H7 (cell line): ENCODE measurements at places on chromosomes 7 and 10.

GRCh38 chr7:129835569-129835968 is 117.2 kb downstream of the UBE2H start:
- DNase-seq = no peak

- DNase-seq = no peak
Observed at GRCh38 chr10:18577823-18578685, 73.3 kb downstream of the NSUN6 start.

- DNase-seq = no peak
Observed at GRCh38 chr7:33725111-33726025, 180.0 kb upstream of the BMPER start.

- no peak for DNase-seq
Observed at GRCh38 chr10:30542895-30543288, 86.7 kb downstream of the LYZL2 start.

GRCh38 chr7:2011266-2012043 is 221.3 kb downstream of the MAD1L1 start:
- no peak for DNase-seq

DNA sequence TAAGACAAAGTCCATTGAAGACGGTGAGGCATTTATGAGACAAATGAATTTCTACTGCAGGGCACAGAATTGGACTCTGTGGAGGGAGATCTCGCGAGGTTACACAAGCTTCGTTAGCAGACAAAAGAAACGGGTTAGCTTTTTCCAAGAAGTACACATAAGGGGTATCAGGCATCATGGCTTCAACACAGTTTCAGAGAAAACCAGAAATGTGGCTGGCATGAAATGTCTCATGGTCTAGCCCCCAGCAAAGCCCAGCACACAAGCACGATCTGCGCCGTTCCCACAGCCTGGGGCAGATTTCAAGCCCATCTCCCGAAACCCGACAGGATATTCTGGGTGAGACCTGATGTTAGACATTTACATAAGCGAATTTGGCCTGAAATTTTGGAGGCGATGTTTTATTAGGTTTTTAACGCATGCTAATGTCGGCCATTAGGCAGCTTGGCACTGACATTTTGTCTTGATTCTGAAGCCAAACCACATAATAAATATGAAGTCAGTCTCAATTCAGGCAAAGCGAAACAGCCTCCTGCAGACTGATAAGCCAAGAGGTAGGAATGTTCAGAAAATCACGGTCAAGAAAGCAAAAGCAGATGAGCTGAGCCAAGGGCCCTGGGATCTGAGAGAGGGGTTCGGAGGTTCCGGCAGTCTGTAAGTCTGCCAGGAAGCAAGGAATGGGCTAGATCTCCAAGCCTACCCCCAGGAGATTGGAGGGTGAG is 240.5 kb downstream of the PRPF18 start:
- no peak for DNase-seq

- DNase-seq = peak; percentile 7
Observed at GRCh38 chr10:23826421-23826820, 382.5 kb upstream of the KIAA1217 start.

DNA sequence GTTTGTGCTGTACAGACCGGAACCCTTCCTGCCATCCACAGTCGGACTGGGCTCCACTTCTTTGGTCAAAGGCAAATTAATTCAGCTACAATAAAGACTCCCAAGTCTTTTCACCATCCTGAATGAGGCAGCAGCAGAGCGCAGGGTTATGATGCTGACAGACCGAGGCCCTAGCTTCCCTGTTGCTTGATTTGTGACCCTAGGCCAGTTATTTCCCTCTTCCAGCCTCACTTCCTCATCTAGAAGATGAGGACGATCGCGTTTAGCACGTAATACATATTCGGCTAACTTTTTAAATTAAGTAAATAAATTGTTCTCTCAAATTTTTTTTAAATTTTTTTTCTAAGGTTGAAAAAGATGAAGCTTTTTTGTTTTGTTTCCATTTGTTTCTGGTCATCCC is 18.1 kb downstream of the ADRB1 start:
- DNase-seq = no peak

DNA sequence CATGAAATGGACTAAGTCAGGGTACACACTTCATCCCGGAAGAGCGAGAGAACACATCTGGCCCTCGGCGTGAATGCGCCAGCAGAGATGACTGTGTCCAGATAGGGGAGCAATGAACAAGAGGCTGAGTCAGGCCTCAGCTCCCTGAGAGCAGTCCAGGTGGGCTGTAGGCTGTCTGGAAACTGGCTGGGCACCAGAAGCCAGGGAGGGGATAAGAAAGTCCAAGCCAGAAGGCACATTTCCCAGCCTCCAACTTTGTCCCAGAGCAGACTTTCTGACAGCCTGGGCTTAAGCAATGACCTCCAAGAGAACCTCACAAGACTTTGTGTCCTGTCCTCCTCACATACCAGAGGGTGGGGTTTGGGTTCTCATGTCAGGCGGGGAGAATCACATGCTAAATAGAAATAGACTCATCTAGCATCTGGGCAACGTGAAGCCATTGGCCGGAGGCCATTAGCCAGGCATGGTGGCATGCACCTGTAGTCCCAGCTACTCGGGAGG is 157.2 kb downstream of the ARHGAP12 start:
- DNase-seq = no peak

DNA sequence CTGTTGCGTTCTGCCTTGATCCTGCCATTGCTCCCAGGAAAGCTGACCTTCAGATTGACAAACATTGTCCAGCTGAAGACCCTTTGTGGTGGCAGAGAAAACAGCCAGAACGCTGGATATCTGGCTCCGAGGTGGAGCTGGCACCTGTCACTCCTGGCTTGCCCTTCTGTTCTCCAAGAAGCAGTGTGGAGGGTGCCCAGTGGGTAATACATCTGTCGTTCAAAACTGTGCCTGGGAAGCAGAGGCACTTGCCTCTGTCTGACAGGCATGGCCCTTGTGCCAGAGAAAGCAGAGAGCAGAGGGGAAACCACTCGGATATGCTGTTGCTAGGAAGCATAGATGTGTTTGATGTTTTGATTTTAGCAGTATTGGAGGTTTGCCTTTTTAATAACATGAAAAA is 231.4 kb downstream of the BMPER start:
- DNase-seq = no peak

GRCh38 chr10:73043766-73044377 is 52.8 kb downstream of the P4HA1 start:
- no peak for DNase-seq

DNA sequence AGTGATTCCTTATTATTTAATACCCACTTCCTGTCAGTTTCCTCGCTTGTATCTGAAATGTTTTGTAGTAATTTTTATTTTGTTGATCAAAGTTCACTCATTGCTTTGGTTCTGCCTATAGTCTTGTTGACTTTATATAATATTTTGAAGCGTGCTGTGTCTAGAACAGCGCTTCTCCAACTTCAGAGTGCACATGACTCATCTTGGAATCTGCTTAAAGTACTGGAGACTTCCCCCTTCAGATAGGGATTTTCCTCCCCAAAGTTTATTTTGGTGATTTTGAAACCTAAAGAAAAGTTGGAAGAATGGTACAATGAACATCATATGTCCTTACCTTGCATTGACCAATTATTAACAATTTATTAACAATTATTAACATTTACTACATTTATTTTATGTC is 5.8 kb downstream of the COMTD1 start:
- no peak for DNase-seq

GRCh38 chr10:109845308-109845707 is 78.0 kb downstream of the XPNPEP1 start:
- no peak for DNase-seq

DNA sequence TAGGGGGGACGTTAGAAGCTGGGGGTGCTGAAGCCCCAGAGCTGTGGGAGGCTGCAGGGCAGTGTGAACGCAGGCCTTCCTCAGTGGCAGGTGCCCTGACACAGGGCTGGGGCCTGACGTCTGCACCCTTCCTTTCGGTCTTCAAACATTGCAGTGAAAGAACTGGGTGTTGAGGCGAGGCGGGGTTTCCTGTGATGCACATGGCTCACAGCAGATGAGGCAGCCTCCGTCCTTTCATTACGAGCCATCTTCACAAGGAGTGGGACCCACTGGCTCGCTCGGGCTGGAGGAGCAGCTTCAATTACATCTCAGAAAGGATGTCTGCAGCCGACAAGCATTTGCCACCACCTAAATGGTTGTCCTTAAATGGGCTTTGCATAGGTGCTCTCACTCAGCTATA is 180.3 kb upstream of the SHH start:
- DNase-seq = peak; percentile 27

DNA sequence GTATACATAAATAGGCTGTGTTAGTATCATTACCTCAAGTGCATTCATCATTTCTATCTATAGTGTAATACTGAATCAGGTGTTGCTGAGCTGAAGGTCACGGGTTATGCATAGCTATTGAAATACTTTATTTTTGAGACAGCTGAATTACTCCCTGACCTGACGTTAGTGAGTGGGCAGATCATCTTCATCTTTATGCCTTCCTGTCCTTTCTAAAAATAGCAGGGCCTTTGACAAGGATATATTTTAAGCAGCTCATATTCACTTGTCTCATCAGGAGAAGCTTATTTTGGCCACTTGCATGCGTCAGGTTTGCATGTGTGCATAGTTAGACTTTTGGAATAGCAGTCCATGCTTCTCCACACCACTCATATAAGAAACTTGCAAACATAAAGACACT is 63.6 kb upstream of the DKK1 start:
- no peak for DNase-seq

GRCh38 chr7:133025056-133025455 is 56.8 kb downstream of the CHCHD3 start:
- DNase-seq = no peak

DNA sequence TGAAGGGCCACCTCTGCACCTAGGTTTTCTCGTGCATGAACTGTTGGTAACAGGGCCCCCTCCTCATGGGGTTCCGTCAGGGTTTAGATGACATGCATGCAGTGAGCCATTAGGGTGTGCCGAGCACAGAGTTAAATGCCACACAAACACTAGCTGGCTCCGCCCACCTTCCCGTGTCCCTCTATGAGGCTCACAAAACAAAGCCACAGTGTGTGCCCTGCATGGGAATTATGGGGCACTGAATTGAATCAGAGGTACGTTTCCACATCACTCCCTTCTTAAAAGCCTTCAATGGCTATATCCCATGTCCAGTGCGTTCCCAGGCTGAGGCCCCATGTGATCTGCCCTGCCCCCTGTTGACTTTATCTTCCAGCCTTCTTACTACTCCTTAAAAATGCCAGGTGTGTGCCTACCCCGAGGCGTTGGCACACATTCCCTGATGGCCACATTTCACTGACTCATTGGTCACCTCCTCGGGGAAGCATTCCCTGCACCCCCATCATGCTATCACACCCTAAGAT is 35.7 kb downstream of the GSDME start:
- no peak for DNase-seq

DNA sequence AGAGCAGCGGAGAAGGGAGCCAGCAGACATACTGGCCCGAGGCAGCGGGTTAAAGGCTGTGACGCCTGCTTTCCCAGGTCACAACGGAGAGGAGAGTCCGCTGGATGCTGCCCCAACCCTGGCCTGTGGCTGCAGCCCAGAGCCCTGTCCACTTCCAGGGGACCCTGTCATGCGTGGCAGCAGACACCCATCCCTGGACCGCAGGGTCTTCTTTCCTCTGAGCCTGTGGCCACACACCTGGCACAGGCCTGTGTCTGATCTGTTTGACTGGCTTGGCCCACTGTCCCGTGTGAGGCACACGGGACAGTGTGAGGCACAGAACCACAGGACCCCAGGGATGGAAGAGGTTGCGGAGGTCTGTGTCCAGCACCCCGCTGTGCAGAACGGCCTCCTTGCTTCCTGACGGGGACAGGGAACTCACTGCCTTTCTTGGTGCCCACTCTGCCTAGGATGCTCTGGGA is 42.4 kb downstream of the INSIG1 start:
- DNase-seq = no peak

- no peak for DNase-seq
Observed at GRCh38 chr10:89120931-89121763, 86.0 kb downstream of the CH25H start.

GRCh38 chr10:78712147-78712546 is 356.6 kb upstream of the ZMIZ1 start:
- DNase-seq = peak; percentile 37

GRCh38 chr7:134565643-134566136 is 16.8 kb downstream of the AKR1B15 start:
- DNase-seq = no peak

DNA sequence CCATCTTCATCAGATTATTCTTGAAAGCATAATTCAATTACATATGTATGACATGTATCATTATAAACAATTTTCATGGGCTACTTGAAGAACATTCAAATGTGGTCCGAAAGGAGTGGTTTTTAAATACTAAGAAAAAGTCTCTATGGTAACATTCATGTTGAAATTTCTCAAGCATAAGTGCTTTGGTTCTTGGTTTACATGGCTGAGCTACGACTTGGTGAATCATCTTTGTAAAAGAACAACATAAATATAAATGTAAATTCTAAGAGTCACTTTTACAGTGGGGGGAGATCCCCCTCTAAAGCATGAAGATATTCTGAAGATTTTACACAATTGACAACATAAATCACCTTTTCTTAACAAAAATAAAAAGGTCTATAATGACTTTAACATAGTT is 118.6 kb downstream of the MAGI2 start:
- DNase-seq = no peak

GRCh38 chr7:134809616-134810015 is 30.2 kb downstream of the CALD1 start:
- no peak for DNase-seq

- no peak for DNase-seq
Observed at GRCh38 chr7:36180121-36180520, 27.1 kb downstream of the EEPD1 start.
